ENCODE measurements at places on chromosomes 3 and 15.

- DNase-seq: no peak
These were observed 25.2 kb downstream of the UBE2E1 start for GRCh38 chr3:23830869-23831484.

DNA sequence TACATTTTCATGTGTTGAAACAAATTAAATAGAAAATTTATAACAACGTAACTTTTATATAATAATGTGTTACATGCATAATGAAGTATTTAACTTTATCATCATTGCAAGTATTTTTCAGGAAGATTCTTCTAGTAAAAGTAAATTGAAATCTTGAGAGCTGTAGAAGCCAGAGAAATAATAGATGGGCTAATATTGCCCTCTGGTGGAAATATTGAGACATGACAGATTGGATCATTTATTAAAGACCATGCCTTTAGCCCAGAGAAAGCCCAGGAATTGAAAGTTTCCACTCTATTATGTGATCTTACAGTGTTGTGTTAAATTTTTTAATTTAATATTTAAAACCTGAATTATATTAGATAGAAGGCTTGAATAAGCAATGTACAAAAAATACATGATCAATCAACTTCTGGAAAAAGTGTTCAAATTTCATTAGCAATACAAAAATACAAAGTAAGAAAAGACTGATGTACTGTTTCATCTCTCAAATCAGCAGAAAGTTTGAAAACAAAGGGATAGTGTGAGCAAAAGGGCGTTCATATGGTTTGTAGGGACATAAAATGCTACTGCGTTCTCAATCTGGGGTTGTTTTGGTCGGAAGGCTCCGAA lies 52.7 kb upstream of the SPTSSB start:
- no peak for DNase-seq

GRCh38 chr3:37320276-37320675 lies 145.9 kb upstream of the LRRFIP2 start:
- no peak for DNase-seq

DNA sequence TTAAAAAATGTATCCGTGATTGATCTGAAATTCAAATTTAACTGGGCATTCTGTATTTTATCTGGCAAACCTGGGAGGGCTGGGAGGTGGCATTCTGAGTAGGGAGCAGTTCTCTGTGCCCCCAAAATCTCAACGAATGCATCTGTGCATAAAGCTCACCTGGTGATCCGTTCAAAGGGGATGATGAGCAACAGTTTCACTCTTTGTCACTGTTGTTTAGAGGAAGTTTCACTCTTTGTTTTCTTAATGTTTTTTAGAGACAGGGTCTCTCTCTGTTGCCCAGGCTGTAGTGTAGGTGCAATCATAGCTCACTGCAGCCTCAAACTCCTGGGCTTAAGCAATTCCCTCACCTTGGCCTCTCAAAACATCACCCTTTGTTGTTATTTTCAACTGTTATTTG lies 186.7 kb downstream of the SSR3 start:
- DNase-seq: no peak

- DNase-seq: no peak
These were observed 1043.6 kb downstream of the DIPK2A start for GRCh38 chr3:145015253-145015652.

GRCh38 chr3:143590660-143591059 lies 257.6 kb downstream of the SLC9A9 start:
- no peak for DNase-seq

DNA sequence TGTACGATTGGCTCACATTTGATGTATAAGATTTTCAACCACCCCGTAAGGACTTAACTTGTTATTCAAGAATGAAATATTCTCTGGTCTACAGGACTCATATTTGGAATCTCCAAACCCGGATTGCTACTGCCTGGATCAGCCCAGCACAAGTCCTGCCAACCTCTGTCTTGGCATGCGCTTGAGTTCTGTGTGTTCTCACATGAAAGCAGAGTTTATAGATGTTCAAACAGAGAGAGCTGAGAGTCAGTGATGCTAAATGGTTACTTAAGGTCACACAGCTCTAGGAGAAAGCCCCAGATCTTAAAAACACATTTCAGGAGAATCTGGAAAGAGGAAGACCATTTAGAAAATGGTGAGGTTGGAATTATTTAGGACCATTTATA lies 268.0 kb upstream of the TBL1XR1 start:
- DNase-seq: no peak
